Activated T-helper 1 cell treated with anti-CD3 and anti-CD28 coated beads, Interleukin-2, amount 50 U/mL, for 16 hours (primary cell): ENCODE measurements at places on chromosomes 5 and 9.

GRCh38 chr9:96501633-96502538, 51.9 kb downstream of the HABP4 start:
- DNase-seq, result no peak

GRCh38 chr9:99588747-99589146, 232.9 kb upstream of the NR4A3 start:
- no peak for DNase-seq

GRCh38 chr5:159441441-159441840, 111.2 kb upstream of the IL12B start:
- DNase-seq, result no peak

GRCh38 chr9:92512622-92513021, 23.2 kb downstream of the ECM2 start:
- DNase-seq, result no peak

- DNase-seq, result no peak
Observed at GRCh38 chr9:113352411-113352810, 3.1 kb downstream of the BSPRY start.

DNA sequence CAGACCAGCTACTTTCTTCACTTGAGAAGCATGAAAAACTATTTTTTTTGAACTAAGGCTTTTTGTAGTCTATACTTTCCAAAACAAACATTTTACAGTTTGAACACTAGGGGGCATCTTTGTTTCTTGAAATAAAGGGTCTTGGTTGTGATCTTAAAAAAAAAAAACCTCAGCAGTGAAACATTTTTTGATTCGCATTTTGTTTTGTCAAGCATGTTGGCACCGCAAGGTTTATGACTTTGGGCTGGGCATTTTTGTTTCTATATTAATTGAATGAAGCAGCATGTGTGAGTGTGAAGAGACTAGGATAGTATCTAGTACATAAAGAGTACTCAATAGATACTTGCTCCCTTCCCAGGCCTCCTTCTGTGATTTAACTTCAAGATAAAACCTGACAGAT, 31.6 kb upstream of the ACOT12 start:
- no peak for DNase-seq

GRCh38 chr5:139740138-139740991, 55.2 kb upstream of the PSD2 start:
- DNase-seq, result no peak

- DNase-seq, result no peak
Observed at GRCh38 chr5:39532511-39532910, 107.7 kb upstream of the DAB2 start.

- no peak for DNase-seq
Observed at GRCh38 chr5:111345731-111346130, 121.5 kb downstream of the CAMK4 start.

DNA sequence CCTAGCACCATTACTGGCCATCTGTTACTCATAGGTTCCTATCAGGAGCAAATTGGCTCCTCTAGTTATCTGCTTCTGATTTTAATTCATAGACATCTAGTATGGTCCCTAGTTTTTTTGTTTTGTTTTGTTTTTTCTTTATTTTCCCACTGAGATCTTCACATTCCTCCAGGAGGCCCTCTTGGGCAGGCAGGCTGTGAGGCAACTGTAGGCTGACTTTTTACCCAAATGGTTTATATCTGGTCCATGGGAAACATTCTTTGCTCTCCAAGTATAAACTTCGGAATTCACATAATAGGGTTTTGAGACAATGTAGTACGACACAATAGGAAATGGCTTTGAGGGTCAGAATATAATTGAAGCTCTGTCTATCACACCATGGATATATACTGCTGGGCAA, 250.9 kb upstream of the DAB2 start:
- no peak for DNase-seq

GRCh38 chr9:125646621-125647100, 60.3 kb downstream of the MAPKAP1 start:
- DNase-seq, result no peak
